Vein endothelial cell (primary cell): ENCODE measurements at places on chromosomes 12 and 14. TPM values are rescaled to one million over a fixed set of nuclear protein-coding genes. Genes with fewer than 3 reads are reported as not detected.

SERPINA10 gene
- not detected in 2 replicates for total RNA-seq

EGLN3 gene
- 1.3 and 5.2 TPM in 2 replicates for total RNA-seq

AQP5 gene
- 0.29 TPM in 1 of 2 replicates, not detected in the other for total RNA-seq

TAS2R42 gene
- total RNA-seq = not detected in 2 replicates

NFKBIA gene
- 122 and 130 TPM in 2 replicates for total RNA-seq

ADAM20 gene
- 0.65 and 0.67 TPM in 2 replicates for total RNA-seq

ATP5F1B gene
- 493 and 570 TPM in 2 replicates for total RNA-seq

IFNG-AS1 gene
- total RNA-seq = not detected in 2 replicates

TEP1 gene
- 23.2 and 30.5 TPM in 2 replicates for total RNA-seq

CLEC2D gene
- total RNA-seq = 0.98 and 2.0 TPM in 2 replicates

PPFIA2 gene
- not detected in 2 replicates for total RNA-seq

KLHDC1 gene
- 1.3 TPM in 2 replicates for total RNA-seq

TPH2 gene
- not detected in 2 replicates for total RNA-seq

FITM1 gene
- total RNA-seq = 0.65 TPM in 1 of 2 replicates, not detected in the other

FZD10 gene
- total RNA-seq = not detected in 2 replicates

ZC3H14 gene
- 62.7 and 74.9 TPM in 2 replicates for total RNA-seq

RHEBL1 gene
- 0.33 and 1.3 TPM in 2 replicates for total RNA-seq

VIPAS39 gene
- 40.8 and 42.8 TPM in 2 replicates for total RNA-seq

EXOC3L4 gene
- not detected in 2 replicates for total RNA-seq

NRXN3 gene
- 0.48 and 0.98 TPM in 2 replicates for total RNA-seq

RDH12 gene
- not detected in 2 replicates for total RNA-seq

VRTN gene
- total RNA-seq = not detected in 2 replicates

PIANP gene
- total RNA-seq = not detected in 2 replicates

PTPRB gene
- 217 and 257 TPM in 2 replicates for total RNA-seq

ANKS1B gene
- 0.48 and 0.65 TPM in 2 replicates for total RNA-seq

TAS2R46 gene
- total RNA-seq = 2.9 and 3.1 TPM in 2 replicates

GLIPR1L1 gene
- total RNA-seq = not detected in 2 replicates

BEGAIN gene
- 0.10 TPM in 1 of 2 replicates, not detected in the other for total RNA-seq

APOF gene
- total RNA-seq = not detected in 2 replicates

HOXC5 gene
- not detected in 2 replicates for total RNA-seq

ANO4 gene
- total RNA-seq = 0.33 TPM in 1 of 2 replicates, not detected in the other

HOXC13 gene
- not detected in 2 replicates for total RNA-seq

CLEC1B gene
- not detected in 2 replicates for total RNA-seq

ADCK1 gene
- 3.6 and 5.6 TPM in 2 replicates for total RNA-seq

LRTM2 gene
- total RNA-seq = 0.10 TPM in 1 of 2 replicates, not detected in the other

KRT85 gene
- total RNA-seq = not detected in 2 replicates

AQP2 gene
- total RNA-seq = not detected in 2 replicates

CLEC14A gene
- 418 and 421 TPM in 2 replicates for total RNA-seq

NAV3 gene
- 33.0 and 53.9 TPM in 2 replicates for total RNA-seq

TRHDE gene
- total RNA-seq = under 0.01 TPM in 1 of 2 replicates, not detected in the other

TDRD9 gene
- total RNA-seq = 0.65 and 1.2 TPM in 2 replicates

DTD2 gene
- 27.3 and 28.7 TPM in 2 replicates for total RNA-seq

L2HGDH gene
- total RNA-seq = 2.3 and 3.9 TPM in 2 replicates

KRT83 gene
- not detected in 2 replicates for total RNA-seq

CFAP54 gene
- 15.0 and 16.0 TPM in 2 replicates for total RNA-seq

PAPLN gene
- total RNA-seq = 10.1 and 11.4 TPM in 2 replicates

HOTAIR gene
- under 0.01 TPM in 1 of 2 replicates, not detected in the other for total RNA-seq

PROX2 gene
- under 0.01 TPM in 1 of 2 replicates, not detected in the other for total RNA-seq

TMEM19 gene
- 22.5 and 33.3 TPM in 2 replicates for total RNA-seq

IRAK3 gene
- total RNA-seq = 9.8 and 11.6 TPM in 2 replicates

INHBE gene
- total RNA-seq = not detected in 2 replicates

TAS2R20 gene
- total RNA-seq = 3.9 and 5.4 TPM in 2 replicates

FOXN4 gene
- total RNA-seq = not detected in 2 replicates

RFLNA gene
- 0.76 and 2.6 TPM in 2 replicates for total RNA-seq

PAX9 gene
- 0.19 and 1.6 TPM in 2 replicates for total RNA-seq

LMNTD1 gene
- 0.29 TPM in 1 of 2 replicates, not detected in the other for total RNA-seq

FLVCR2 gene
- 5.3 and 5.6 TPM in 2 replicates for total RNA-seq

PARP11 gene
- total RNA-seq = 5.3 and 5.9 TPM in 2 replicates

TMEM121 gene
- 5.6 and 6.2 TPM in 2 replicates for total RNA-seq
